ENCODE measurements at places on chromosomes 1 and 21. TPM values are rescaled to one million over a fixed set of nuclear protein-coding genes. Genes with fewer than 3 reads are reported as not detected.

DNA sequence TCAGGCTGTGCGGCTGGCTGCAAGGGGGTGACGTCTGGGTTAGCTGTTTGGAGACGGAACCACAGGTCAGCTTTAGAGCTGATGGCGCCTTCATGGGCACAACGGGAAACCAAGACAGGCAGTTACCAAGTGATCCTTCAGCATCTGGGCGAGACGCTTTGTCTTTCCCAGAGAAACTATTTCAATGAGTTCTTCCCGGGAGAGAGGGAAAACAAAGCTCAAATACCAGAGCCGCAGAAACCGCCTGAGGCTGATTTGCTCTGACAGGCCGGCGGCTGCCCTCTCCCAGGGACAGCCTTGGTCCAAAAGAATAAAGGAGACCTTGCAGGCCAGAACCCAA is 76.5 kb downstream of the CD58 start:
- H3K4me1 ChIP-seq = no peaks in the 10 kb centered on the region
- H3K27me3 ChIP-seq = no peaks in the 10 kb centered on the region
- no peak overlapping the region for H3K4me3 ChIP-seq

DNA sequence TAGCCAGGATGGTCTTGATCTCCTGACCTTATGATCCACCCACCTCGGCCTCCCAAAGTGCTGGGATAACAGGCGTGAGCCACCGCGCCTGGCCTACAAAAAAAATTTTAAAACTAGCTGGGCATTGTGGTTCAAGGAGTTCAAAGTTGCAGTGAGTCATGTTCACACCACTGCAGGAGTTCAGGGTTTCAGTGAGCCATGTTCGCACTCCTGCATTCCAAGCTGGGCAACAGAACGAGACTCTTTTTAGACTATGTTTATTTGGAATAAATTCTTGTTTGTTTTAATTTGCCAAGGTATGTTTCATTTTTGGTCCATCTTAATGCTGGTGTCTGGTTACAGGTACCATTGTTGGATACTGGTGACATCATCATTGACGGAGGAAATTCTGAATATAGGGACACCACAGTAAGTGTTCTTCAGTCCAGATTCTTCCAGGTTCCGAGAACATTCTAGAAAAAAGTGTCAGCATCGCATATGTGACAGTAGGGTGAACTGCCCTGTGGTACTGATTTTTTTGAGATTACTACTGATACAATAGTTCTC is 3.9 kb downstream of the PGD start:
- no peak overlapping the region for H3K4me3 ChIP-seq
- no peaks in the 10 kb centered on the region for H3K27me3 ChIP-seq
- no peak overlapping the region for H3K27ac ChIP-seq
- peaks cover 3% of the 10 kb centered on the region for H3K4me1 ChIP-seq
- no peak for DNase-seq

DNA sequence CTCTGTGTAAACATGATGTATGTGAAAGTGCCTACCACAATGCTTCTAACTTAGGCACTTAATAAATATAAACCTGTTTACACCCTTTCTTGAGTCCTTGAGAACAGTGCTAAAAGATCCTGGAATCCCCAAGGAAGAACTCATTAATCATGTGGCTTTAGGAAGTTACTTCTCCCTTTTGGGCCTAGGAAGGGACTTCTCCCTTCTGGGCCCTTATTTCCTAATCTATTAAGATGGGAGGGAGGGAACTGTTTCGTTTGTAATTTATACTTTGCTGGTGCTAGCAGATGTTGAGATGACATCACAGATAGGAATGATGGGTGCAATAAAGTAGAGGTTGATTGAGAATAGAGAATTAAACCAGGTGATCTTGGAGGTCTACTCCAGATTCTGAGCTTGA is 1.2 kb downstream of the BTF3L4 start:
- DNase-seq = no peak
- no peak overlapping the region for H3K27ac ChIP-seq
- H3K4me3 ChIP-seq = peak overlapping the region; percentile 79

DNA sequence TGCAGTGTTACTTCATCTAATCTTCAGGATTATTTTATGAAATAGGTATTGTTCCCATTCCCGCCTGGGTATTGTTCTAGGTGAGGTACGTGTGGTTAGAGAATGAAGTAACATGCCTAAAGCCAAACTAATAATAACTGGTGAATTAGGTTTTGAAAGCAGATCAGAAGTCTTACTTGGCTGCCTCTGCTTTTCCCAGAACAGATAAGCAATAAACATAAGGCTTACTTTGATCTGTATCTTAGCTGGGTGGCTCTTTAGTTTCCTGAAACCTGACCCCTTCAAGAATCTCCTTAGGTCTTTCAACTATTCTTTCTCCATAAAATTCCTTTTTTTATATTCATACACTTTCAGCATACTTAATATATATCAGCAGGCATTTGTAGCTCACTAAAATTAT is 65.3 kb downstream of the VAV3 start:
- no peaks in the 10 kb centered on the region for H3K27me3 ChIP-seq
- DNase-seq = no peak
- no peaks in the 10 kb centered on the region for H3K4me1 ChIP-seq
- H3K36me3 ChIP-seq = no peaks in the 10 kb centered on the region

DNA sequence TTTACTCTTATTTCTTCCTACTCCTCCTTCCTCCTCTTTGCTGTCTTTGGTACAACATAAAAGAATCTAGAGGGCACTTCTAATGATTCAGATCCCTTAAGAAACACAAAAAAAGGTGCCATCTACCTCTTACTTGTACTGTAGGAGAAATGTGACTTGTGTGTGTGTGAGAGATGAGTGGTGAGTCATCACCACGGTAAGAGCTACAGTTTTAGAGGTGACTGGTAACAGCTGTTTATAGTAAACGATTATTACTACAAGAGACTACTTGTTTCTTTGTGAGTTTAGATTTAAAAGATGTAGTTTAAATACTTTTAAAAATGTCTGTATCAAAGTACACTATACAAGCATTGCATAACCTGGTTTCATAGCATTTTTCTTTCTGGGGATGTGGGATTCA is 40.4 kb downstream of the SLC35D1 start:
- no peak for DNase-seq
- no peaks in the 10 kb centered on the region for H3K36me3 ChIP-seq
- no peaks in the 10 kb centered on the region for H3K4me1 ChIP-seq
- H3K27me3 ChIP-seq = no peaks in the 10 kb centered on the region
- H3K27ac ChIP-seq = no peak overlapping the region

GRCh38 chr1:63799820-63800219 is 26.0 kb downstream of the ROR1 start:
- H3K27ac ChIP-seq = no peak overlapping the region
- H3K27me3 ChIP-seq = no peaks in the 10 kb centered on the region
- H3K36me3 ChIP-seq = no peaks in the 10 kb centered on the region
- DNase-seq = no peak

GRCh38 chr1:19797827-19798226 is 1.9 kb downstream of the TMCO4 start:
- DNase-seq = no peak
- H3K4me3 ChIP-seq = no peak overlapping the region
- peaks cover 7% of the 10 kb centered on the region for H3K4me1 ChIP-seq
- H3K27me3 ChIP-seq = no peaks in the 10 kb centered on the region
- peak overlapping the region; percentile 84 for H3K27ac ChIP-seq

- no peaks in the 10 kb centered on the region for H3K27me3 ChIP-seq
- H3K27ac ChIP-seq = no peak overlapping the region
- no peaks in the 10 kb centered on the region for H3K4me1 ChIP-seq
Measured at GRCh38 chr1:87402241-87403002, 73.7 kb downstream of the LMO4 start.

DNA sequence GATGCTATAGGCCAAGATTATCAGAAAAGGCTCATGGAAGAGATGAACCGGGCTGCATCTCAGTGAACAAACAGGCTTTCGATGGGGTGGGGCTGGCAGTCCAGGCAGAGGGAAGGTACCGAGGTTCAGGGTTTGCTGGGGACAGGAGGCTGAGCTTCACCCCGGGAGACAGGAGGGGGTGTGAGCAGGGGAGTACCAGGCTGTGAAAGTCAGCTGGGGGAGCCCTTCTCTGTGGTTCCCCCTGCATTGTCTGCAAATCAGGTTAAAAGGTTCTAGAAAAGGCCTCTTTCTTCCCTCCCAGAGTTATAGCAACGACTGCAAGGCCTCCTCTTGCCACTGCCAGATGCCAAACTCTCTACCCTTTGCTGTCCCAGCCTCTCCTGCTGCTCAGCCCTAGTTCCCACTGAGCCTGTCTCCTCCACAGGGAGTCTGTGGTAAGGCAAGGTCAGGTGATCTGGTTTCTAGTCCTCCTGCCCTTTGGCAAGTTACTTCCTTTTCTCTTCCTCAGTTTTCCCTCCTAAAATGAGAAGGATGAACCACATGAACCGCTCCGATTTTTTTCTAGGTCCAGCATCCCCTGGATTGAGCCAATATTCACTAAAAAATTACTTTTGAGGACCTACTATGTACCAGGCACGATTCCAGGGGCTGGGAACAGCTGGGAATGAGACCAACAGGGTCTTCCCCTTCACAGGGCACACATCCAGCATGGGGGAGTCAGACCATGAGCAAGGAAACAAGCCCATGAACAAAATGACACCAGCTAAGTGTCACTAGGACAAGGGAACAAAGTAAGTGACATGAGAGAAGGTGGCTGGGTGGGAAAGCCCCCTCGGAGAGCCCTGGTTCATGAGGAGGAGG is 7.2 kb downstream of the LAD1 start:
- H3K27ac ChIP-seq = no peak overlapping the region
- no peak for DNase-seq
- H3K36me3 ChIP-seq = no peaks in the 10 kb centered on the region
- no peak overlapping the region for H3K4me3 ChIP-seq
- no peaks in the 10 kb centered on the region for H3K4me1 ChIP-seq
- H3K27me3 ChIP-seq = no peaks in the 10 kb centered on the region

- no peaks in the 10 kb centered on the region for H3K27me3 ChIP-seq
- H3K4me1 ChIP-seq = no peaks in the 10 kb centered on the region
- DNase-seq = no peak
- no peak overlapping the region for H3K27ac ChIP-seq
Measured at GRCh38 chr1:240586006-240586405, 25.9 kb downstream of the GREM2 start.

DNA sequence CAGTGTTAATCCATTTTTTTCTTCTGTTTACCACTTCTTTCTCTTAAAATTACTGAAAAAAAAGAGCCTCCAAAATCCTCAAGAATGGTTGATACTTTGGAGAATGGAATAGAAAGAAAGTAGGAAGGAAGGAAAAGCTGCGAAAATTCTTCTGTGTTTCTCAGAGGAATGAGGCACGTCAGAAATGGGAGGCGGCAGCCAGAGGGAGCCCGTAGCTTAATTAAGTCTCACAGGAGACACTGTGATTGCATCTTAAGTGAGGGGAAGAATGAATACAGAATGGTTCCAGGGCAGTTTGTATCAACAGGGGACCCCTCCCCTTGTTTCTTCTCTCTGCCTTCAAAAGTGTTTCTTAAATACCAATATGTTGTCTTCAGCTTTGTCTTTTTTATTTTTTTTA is 1099.5 kb downstream of the PLA2G4A start:
- H3K27ac ChIP-seq = no peak overlapping the region
- no peaks in the 10 kb centered on the region for H3K36me3 ChIP-seq
- H3K27me3 ChIP-seq = no peaks in the 10 kb centered on the region
- H3K4me3 ChIP-seq = no peak overlapping the region
- DNase-seq = no peak

DNA sequence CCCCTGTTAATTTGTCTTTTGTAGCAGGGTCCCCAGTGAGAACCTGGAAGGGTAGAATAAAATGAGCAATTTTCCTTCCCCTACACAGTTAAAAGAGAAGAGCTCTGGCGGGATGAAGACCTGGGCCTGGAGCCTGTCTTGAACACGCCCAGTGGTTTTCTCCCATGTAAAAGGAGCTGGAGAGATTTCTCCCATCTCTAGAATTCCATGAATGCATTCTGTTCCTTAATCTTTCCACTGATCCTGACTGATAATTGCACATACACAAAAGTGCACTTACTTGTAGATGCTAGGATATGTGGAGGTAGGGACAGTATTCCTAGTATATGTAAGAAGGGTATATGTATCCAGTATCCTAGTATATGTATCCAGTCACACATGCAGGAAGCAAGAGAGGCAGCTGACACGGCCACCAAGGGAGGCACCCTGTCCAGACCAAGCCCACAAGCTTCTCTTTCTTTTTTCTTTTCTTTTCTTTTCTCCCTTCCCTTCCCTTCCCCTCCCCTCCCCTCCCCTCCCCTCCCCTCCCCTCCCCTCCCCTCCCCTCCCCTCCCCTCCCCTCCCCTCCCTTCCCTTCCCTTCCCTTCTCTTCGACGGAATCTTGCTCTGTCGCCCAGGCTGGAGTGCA is 11.9 kb upstream of the PKNOX1 start:
- no peaks in the 10 kb centered on the region for H3K4me1 ChIP-seq
- no peak overlapping the region for H3K4me3 ChIP-seq
- no peak overlapping the region for H3K27ac ChIP-seq
- no peaks in the 10 kb centered on the region for H3K36me3 ChIP-seq

DNA sequence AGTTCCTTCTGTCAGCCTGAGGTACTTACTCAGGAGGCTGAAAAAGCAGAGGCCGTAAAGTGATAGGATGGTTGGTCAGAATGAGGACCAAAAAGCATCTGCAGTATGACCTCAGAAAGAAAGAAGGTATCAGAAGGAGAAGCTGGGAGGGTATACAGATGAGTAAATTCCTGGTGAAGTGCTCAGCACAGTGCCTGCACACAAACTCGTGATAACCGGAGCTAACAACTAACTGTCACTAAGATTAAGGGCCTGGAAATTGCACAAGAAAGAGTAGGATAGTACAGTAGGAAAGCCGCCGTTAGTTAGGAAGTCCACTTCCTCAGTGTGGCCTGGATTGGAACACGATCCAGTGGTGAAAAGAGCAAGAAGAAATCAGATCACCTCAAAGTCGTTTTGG is 62.6 kb downstream of the VPS26C start:
- H3K27ac ChIP-seq = no peak overlapping the region
- no peak overlapping the region for H3K4me3 ChIP-seq
- H3K4me1 ChIP-seq = no peaks in the 10 kb centered on the region

DNA sequence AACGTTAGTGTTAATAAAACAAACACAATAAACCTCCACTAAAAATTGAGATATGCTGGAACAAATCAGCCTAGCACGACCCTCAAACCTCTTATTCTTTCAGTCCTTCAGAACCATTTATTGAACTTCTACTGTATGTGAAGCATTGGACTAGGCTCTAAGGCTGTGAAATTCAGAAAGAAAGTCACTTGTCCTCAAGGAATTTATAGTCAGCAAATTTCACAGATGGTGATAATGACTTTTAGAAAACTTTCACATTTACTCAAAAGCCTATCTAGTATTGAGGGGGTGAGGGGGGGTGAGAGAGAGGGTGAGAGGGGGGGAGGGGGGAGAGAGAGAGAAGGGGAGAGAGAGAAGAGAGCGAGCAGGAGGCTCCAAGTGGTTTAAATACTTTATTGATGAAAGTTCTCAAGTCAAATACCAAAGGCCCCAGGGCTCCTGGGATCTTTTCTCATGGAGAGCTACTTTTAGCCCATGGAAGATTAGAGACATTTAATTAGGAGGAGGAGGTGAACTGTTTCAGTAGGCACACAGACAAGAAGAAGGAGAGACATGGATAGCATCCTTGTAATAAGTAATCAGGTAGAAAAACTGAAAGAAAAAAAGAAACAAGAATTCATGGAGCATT is 66.3 kb upstream of the SSX2IP start:
- no peak overlapping the region for H3K4me3 ChIP-seq
- H3K27me3 ChIP-seq = no peaks in the 10 kb centered on the region
- no peaks in the 10 kb centered on the region for H3K4me1 ChIP-seq
- H3K36me3 ChIP-seq = no peaks in the 10 kb centered on the region
- no peak overlapping the region for H3K27ac ChIP-seq
- DNase-seq = no peak

GRCh38 chr1:78840453-78841271 is 165.9 kb downstream of the ADGRL4 start:
- no peak for DNase-seq
- H3K4me3 ChIP-seq = no peak overlapping the region
- no peaks in the 10 kb centered on the region for H3K27me3 ChIP-seq
- H3K4me1 ChIP-seq = no peaks in the 10 kb centered on the region

LGR6 gene
- total RNA-seq = 8.0 TPM

HCRTR1 gene
- not detected for total RNA-seq

CENPS gene
- 34.8 TPM for total RNA-seq

UTP25 gene
- 8.1 TPM for total RNA-seq

KLHDC8A gene
- not detected for total RNA-seq
